Cerebellar nuclear complex (tissue), 1 donor: ENCODE measurements at places on chromosomes 2 and 18.
A peak's percentile ranks its signal among the peaks of the same experiment; 100 is the strongest.

GRCh38 chr2:75140288-75140687, 59.0 kb downstream of the TACR1 start:
- DNase-seq: no peak

DNA sequence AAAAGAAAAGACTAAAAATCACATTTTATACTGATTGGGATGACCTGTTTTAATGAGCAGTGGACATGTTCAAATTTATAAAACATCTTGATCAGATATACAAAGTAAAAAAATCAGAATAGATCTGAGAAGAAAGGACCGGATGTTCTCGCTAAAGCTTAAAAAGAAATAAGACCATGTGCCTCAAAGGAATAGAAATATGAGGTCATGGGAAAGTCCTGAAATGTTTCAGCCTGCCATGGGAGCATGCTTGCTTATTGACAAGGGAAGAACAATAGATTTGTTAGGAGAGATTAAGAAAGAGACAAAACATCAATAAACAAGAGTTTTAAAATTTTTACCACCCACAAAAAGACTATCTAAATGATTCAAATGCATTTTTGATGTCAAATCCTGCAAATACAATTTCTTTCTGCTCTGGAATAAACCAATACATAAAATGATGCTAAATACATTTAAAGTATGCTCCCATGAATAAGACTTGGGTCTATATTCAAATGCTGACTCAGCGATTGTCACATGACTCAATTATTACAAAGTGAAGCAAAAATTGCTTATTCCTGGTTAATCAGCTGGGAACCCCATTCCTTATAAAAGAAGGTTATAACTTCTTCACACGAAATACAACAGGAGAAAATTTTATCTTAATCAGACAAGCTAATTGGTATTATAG, 633.9 kb upstream of the PKDCC start:
- DNase-seq: no peak

DNA sequence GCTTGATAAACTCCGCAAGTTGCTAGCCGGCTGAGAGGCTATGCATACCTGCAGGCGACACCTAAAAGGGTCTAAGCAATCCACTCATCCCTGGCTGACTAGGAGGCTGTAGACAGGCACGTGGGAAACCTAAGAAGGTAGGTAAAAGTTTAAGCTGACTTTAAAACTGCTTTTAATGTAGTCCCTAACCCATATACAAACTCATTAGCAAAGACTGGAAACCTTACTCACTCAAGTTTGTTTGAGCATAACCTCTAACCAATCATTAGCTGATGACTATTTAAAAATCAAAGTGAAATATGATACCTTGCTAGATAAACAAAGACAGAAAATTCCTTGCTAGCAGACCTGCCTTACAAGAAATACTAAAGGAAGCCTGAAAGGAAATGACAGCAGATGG, 106.4 kb downstream of the EXOC6B start:
- no peak for DNase-seq

DNA sequence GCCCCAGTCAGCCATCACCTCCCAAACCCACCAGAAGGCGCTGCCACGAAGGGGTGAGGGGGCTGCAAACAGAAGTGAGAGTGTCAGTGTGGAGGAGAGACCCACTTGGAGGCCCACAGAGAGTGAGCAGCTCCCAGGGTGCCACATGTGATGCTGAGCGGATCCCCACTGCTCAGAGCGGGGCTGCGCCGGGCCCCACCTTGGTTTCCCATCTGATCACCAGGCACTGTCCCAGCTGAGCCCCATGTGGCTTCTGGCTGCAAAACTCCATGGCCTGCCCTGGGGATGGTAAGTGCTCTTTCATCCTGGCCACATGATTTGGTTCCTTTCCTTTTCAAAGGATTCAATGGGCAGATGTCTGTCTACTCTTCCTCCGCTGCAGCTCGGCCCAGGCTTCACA, 23.8 kb downstream of the SNORC start:
- no peak for DNase-seq

DNA sequence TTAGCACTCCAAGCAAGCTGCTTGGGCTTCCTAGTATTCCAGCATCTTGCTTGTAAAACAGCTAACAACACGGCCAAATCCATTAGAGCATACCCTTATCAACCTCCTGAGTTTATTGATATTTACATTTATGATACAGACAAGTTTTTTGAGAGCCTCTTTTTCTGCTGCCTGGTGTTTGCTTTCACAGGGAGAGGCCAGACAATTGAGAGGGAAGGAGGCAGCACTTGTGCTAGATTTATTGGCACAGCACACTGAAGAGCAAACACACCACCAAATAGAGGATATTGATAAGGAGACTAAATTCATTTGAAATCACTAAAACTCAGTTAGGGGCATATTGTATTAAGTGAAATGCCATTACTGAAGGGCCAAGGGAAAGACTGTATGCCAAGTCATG, 1142.3 kb upstream of the FANCL start:
- DNase-seq: no peak

GRCh38 chr2:177530561-177530960, 138.0 kb downstream of the AGPS start:
- no peak for DNase-seq

DNA sequence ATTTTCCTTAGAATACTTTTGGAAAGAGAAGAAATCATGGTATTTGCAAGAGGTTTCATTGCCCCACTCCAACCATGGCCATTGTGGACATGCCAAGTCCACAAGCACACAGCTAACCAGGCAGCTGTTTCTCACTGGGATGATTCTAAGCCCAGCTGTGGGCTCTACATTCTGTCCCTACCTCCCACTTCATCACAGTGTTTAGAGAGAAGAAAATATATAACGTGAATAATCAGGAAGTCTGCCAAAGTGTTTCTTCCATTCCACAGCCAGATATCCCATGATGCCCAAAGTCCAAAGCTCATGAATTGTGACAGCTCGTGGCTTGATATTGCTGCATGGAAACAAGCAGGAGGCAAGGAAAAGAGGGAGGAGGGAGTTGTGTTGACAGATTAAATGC, 433.7 kb upstream of the GYPC start:
- no peak for DNase-seq

DNA sequence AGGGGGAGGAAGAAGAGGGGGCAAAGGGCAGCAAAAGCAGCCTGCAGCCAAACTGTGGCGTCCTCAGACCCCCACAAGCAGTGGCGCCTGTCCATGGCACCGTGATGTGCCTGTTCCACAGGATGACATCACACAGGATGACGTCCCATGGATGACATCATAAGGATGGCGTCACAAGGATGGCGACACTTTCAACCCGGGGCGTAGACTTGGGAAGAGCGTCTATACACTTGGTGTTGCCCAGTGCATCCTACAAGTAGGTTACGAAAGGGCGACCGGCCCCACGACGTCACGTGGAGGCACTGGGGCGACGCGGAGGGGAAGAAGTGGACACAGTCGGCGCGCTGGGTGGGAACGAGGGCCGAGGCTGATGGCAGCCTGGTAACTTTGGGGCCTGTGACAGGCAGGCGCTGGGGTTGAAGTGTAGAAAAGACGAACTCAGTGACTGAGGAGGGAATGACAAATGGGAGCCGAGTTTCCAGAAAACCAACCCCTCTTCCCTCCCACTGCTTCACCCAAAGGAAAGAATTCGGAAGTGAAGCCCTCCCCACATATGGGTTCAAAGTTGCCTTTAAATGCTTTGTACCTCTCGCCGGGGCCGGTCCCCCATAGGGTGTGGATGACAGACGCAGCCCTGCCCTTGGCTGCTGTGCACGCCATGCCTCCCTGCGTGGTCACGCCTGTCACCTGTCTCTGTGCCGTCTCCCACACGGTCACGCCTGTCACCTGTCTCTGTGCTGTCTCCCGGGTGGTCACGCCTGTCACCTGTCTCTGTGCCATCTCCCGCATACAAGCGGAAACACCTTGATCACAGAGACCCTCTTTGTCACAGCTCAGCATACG, 13.4 kb upstream of the KCNG2 start:
- DNase-seq: no peak

GRCh38 chr2:20145497-20146193, 79.3 kb downstream of the SDC1 start:
- no peak for DNase-seq

DNA sequence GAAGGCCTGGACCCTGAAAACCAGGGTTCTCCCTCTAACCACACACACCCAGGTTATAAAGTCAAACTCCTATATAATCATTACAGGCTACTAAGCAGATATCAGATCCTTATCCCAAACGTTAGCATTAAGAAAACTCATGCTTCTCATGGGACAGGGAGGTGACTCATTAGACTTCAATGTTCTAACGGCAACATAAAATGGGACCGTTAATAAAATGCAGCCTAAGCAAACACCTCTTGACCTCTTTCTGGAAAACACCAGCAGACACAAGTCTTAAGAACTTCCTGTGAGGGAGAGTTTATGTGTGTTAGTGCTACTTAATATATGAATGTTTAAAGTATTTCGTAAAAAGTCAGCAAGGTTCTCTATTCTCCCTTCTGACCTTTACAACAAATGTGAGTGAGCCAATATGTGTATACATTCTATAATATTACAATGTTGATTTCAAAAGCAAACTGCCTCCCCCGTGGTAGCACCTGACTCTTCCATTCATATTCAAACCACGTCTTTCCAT, 31.7 kb downstream of the LPIN2 start:
- no peak for DNase-seq

DNA sequence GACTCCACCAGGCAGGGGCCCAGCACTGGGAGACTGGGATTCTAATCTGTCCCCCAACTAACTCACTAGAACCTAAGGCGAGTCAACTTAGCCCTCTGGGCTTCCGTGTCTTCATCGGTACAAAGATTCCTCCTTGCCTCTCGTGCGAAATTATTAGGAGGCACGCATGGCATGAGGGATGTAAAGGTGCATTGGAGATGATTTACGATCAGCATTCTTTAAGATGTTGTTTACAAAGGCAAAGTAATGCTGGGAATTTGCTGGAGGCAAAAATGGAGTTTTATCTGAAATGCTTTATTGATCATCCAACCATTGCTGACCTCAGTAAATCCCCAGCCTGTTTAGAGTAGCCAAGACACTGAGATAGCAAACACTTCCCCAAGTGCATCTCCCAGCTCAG, 171.8 kb upstream of the KLHL29 start:
- no peak for DNase-seq

GRCh38 chr2:71494523-71495155, 41.3 kb downstream of the DYSF start:
- DNase-seq: no peak

DNA sequence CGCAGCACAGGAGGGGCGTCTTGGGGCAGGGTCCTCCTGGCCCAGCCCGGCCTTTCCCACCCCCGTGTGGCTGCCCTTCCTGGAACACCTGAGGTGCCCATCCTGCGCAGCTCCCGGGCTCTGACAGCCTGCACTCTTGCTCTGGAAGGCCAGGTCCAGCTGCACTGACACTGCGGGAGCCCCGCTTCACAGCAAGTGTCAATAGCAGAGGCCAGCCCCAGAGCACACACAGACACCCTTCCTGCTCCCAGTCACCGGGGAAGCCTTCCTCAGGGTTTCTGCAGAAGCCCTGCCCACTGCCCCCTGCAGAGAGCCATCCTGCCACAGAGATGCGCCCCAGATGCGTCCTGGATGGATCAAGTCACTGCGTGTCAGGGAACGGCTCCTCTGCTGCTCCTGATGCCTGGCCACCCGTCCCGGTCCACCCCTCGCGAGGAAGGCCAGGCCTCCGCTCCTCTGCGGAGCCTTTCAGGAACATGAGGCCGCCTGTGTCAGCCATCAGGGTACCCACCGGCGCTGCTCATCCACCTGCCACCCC, 519.2 kb upstream of the MYT1L start:
- no peak for DNase-seq

- DNase-seq: no peak
Measured at GRCh38 chr2:102357937-102358336, 2.3 kb downstream of the IL18R1 start.

DNA sequence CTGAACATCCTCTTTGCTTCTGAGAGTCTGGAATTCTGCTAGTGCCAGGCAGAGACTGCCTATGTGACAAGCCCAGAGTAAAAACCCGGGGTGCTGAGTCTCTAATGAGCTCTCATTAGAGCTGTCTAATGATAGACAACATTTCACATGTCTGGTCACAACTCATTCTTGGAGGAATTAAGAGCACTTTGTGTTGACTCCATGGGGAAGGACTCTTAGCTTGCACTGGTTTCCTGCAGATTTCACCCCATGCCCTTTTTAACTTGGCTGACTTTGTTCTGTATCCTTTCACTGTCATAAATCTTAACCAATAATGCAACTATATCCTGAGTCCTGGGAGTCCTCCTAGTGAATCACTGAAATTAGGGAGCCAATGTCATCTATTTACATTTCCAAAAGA, 33.5 kb downstream of the FBXO15 start:
- DNase-seq: no peak

DNA sequence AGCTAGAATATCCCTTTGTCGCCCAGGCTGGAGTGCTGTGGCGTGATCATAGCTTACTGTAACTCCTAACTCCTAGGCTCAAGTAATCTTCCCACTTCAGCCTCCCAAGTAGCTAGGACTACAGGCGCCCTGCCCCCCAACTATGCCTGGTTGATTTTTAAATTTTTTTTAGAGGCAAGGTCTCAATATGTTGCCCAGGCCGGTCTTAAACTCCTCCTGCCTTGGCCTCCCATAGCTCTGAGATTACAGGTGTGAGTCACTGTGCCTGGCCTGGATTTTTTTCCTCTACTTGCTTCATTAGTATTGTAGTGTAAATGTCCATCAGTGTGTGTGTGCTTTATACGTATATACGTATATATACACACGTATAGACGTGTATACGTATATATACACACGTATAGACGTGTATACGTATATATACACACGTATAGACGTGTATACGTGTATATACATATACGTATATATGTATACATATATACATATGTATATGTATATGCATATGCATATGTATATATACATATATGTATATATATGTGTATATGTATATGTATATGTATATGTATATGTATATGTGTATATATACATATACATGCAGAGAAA, 124.4 kb downstream of the DIS3L2 start:
- DNase-seq: no peak

- no peak for DNase-seq
Measured at GRCh38 chr2:199495147-199495546, 37.4 kb upstream of the SATB2 start.

DNA sequence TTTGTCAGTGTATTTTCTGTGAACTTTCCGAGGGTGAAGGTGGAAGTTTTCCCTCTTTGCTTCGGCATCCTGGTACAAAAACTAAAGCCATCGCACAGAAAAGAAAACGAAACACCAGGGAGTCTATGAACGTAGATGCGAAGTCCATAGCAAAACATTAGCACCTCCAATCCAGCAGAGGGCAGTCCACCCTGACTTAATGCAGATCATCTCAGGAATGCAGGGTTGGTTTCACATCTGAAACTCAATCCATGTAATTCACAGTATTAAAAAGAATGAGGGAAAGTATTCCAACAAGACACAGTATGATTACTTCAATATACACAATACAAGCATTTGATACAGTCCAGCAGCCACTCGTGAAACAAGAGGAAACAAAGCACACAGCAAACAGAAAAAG, 70.8 kb downstream of the RTP5 start:
- no peak for DNase-seq

GRCh38 chr2:128435576-128436478, 117.2 kb upstream of the HS6ST1 start:
- peak; percentile 56 for DNase-seq

GRCh38 chr2:136527560-136527959, 237.8 kb upstream of the THSD7B start:
- DNase-seq: no peak
